Melanocyte of skin (primary cell): ENCODE measurements at places on chromosomes 5 and 9. TPM values are rescaled to one million over a fixed set of nuclear protein-coding genes. Genes with fewer than 3 reads are reported as not detected.

The GHR gene
- 1.00 and 1.2 TPM in 2 replicates for total RNA-seq

The CCNI2 gene
- total RNA-seq = under 0.01 TPM in 1 of 2 replicates, not detected in the other

The SOWAHA gene
- total RNA-seq = not detected in 2 replicates

The LIX1 gene
- total RNA-seq = under 0.01 TPM in 1 of 2 replicates, not detected in the other

The IFNB1 gene
- 0.69 TPM in 1 of 2 replicates, not detected in the other for total RNA-seq

The CNTFR gene
- total RNA-seq = 0.34 TPM in 1 of 2 replicates, not detected in the other

The PAEP gene
- 4.9 and 10.0 TPM in 2 replicates for total RNA-seq

The KCNV2 gene
- not detected in 2 replicates for total RNA-seq

The RASA1 gene
- 16.2 and 25.1 TPM in 2 replicates for total RNA-seq

The TEK gene
- under 0.01 TPM in 2 replicates for total RNA-seq

The CERCAM gene
- total RNA-seq = 44.3 and 48.0 TPM in 2 replicates

The SLC25A48 gene
- 0.36 and 0.69 TPM in 2 replicates for total RNA-seq

The INSL4 gene
- total RNA-seq = under 0.01 and 0.34 TPM in 2 replicates

The SPZ1 gene
- total RNA-seq = not detected in 2 replicates

The OTP gene
- total RNA-seq = not detected in 2 replicates

The GPR21 gene
- 0.69 and 1.1 TPM in 2 replicates for total RNA-seq

The HTR1A gene
- not detected in 2 replicates for total RNA-seq

The HBEGF gene
- total RNA-seq = 1.8 and 3.1 TPM in 2 replicates

The PRDM9 gene
- not detected in 2 replicates for total RNA-seq

The OMD gene
- 0.31 TPM in 1 of 2 replicates, not detected in the other for total RNA-seq

The CCL27 gene
- total RNA-seq = not detected in 2 replicates
